ENCODE measurements at places on chromosomes 2 and 18.
A peak's percentile ranks its signal among the peaks of the same experiment; 100 is the strongest.

- no peak for DNase-seq
Observed at GRCh38 chr2:121334581-121335293, 49.7 kb upstream of the TFCP2L1 start.

- no peak for DNase-seq
Observed at GRCh38 chr2:95761556-95761955, 169.8 kb downstream of the TRIM43 start.

- no peak for DNase-seq
Observed at GRCh38 chr2:66370824-66371223, 64.1 kb upstream of the MEIS1 start.

DNA sequence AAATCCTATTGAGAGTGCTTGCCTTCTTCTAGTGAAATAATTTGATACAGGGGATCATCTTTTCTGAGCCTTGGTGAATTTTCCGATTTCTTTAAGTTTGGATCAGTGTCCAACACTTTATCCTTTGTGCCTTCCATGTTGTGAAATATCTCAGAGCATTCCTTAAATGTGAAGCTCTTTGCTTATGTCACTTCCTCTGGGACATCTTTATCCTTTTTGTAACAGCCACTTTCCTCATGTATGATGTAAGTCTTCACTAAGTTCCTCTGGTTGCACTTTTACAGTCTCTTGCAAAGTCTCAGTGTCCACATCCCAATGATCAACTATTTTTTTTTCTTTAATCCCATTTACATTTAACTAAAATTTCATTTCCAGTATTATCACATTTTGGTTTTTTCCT, 254.2 kb downstream of the EN1 start:
- DNase-seq = no peak

- no peak for DNase-seq
Observed at GRCh38 chr18:64055019-64055418, 85.1 kb downstream of the SERPINB8 start.

DNA sequence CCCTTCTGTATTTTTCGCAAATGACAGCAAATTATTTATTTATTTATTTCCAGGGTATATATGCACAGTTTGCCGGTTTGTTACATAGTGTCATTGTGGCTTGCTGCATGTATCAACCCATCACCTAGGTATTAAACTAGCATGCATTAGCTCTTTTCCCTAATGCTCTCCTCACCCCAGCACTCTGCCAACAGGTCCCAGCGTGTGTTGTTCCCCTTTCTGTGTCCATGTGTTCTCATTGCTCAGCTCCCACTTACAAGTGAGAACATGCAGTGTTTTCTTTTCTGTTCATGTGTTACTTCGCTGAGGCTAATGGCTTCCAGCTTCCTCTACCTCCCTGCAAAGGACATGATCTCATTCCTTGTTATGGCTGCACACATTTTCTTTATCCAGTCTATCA, 592.3 kb downstream of the TRIB2 start:
- DNase-seq = no peak

- DNase-seq = peak; percentile 90
Observed at GRCh38 chr2:8679827-8680731, 1.8 kb upstream of the ID2 start.

DNA sequence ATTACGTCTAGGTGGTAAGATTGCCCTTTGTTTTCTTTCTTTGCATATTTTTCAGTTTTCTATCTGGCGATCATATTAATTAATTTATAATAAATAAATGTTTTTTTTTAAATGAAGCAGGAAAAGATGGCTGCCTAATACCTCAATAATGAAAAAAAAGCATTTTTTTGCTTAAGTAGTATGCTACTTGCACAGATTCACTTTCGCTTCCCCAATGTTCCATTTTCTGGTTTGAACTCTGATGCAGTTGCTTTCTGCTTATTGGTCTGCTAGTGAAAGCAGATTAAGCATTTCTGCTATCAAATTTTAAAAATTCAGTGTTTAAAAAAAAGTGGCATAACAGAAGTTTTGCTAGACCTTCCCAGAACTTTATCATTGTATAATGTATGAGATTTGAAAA, 11.9 kb upstream of the TMEM182 start:
- no peak for DNase-seq

GRCh38 chr2:16035747-16036745, 95.7 kb downstream of the MYCN start:
- no peak for DNase-seq

- DNase-seq = no peak
Observed at GRCh38 chr18:44850001-44850400, 169.3 kb downstream of the SETBP1 start.

GRCh38 chr2:183259921-183260320, 135.7 kb downstream of the NUP35 start:
- DNase-seq = no peak

GRCh38 chr2:60353863-60354262, 199.6 kb downstream of the BCL11A start:
- DNase-seq = no peak

GRCh38 chr2:11836647-11837219, 90.3 kb downstream of the LPIN1 start:
- DNase-seq = no peak
